ENCODE measurements at places on chromosomes 3 and 15. TPM values are rescaled to one million over a fixed set of nuclear protein-coding genes. Genes with fewer than 3 reads are reported as not detected.

The TLE3 gene
- total RNA-seq: 82.3 TPM

The ADAMTSL3 gene
- not detected for total RNA-seq

The CTDSPL2 gene
- 88.2 TPM for total RNA-seq

The MSL2 gene
- total RNA-seq: 69.2 TPM

The SLC22A14 gene
- total RNA-seq: not detected

The FEZF2 gene
- not detected for total RNA-seq

The SOX14 gene
- not detected for total RNA-seq

The CCR1 gene
- 6.4 TPM for total RNA-seq

The FBXL22 gene
- total RNA-seq: 0.81 TPM

The TICRR gene
- total RNA-seq: 28.8 TPM

The PLA2G4D gene
- not detected for total RNA-seq

The CFAP92 gene
- total RNA-seq: not detected

Data from activated CD4-positive, alpha-beta T cell treated with anti-CD3 and anti-CD28 coated beads, Interleukin-2, amount 10 ng/mL, durations not matched to agents 7 days and 5 days (primary cell).